ENCODE measurements at places on chromosomes 1 and 21. TPM values are rescaled to one million over a fixed set of nuclear protein-coding genes. Genes with fewer than 3 reads are reported as not detected.

CDA gene
- not detected for total RNA-seq

GRCh38 chr1:38609166-38610025 is 250.2 kb downstream of the RRAGC start:
- H3K4me1 ChIP-seq = peaks cover 2% of the 10 kb centered on the region
- H3K27ac ChIP-seq = no peak overlapping the region
- no peak overlapping the region for H3K4me3 ChIP-seq

GRCh38 chr1:235342039-235342438 is 13.7 kb downstream of the GGPS1 start:
- no peaks in the 10 kb centered on the region for H3K27me3 ChIP-seq
- no peak overlapping the region for H3K27ac ChIP-seq
- H3K4me1 ChIP-seq = peaks cover 3% of the 10 kb centered on the region
- H3K36me3 ChIP-seq = peaks cover 21% of the 10 kb centered on the region
- H3K4me3 ChIP-seq = no peak overlapping the region
- no peak for DNase-seq

GRCh38 chr1:109610609-109611307 is 8.7 kb downstream of the GNAT2 start:
- no peak overlapping the region for H3K4me3 ChIP-seq
- H3K36me3 ChIP-seq = no peaks in the 10 kb centered on the region
- no peak for DNase-seq

- no peaks in the 10 kb centered on the region for H3K27me3 ChIP-seq
- peak overlapping the region; percentile 81 for H3K27ac ChIP-seq
- DNase-seq = no peak
- H3K4me1 ChIP-seq = peaks cover 24% of the 10 kb centered on the region
- H3K36me3 ChIP-seq = no peaks in the 10 kb centered on the region
These were observed 16.0 kb downstream of the IFFO2 start for GRCh38 chr1:18940303-18941020.

OR6N1 gene
- not detected for total RNA-seq

DNA sequence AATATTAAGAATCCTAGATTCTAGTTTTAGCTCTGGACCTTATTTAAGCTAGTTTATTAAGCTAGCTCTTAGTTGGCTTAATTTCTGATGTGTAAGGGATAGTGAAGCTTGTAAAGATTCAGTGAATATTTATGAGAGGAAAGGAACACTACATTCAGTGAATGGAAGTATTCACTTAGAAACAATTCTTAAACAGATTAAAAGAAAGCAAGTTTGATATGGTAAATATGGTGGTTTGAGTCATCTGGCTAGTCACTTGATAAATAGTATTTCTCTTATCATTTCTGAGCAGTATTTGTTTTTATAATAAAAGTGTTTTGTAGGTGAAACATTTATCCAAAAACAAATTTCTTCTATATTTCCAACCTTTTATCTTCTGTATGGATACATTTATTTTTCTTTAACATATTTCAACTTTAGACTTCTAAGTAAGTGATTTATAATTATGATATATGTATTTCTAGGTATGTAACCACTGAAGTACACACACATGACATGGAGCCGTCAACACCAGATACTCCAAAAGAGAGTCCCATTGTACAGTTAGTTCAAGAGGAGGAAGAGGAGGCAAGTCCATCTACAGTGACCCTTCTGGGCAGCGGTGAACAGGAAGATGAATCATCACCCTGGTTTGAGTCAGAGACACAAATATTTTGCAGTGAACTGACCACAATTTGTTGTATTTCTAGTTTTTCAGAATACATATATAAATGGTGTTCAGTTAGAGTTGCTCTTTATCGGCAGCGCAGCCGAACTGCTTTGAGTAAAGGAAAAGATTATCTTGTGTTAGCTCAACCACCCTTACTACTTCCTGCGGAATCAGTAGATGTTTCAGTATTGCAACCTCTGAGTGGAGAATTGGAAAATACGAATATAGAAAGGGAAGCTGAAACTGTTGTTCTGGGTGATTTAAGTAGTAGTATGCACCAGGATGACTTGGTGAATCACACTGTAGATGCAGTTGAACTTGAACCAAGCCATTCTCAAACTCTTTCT is 55.6 kb downstream of the SUCO start:
- no peaks in the 10 kb centered on the region for H3K27me3 ChIP-seq
- DNase-seq = no peak
- no peaks in the 10 kb centered on the region for H3K4me1 ChIP-seq
- H3K4me3 ChIP-seq = no peak overlapping the region

FAM177B gene
- total RNA-seq = not detected
